GM23248 (cell line): ENCODE measurements at places on chromosomes 6 and 20. TPM values are rescaled to one million over a fixed set of nuclear protein-coding genes. Genes with fewer than 3 reads are reported as not detected.

- no peak overlapping the region for H3K27ac ChIP-seq
- H3K4me1 ChIP-seq = no peaks in the 10 kb centered on the region
- no peaks in the 10 kb centered on the region for H3K27me3 ChIP-seq
Observed at GRCh38 chr20:32648761-32649650, 24.7 kb downstream of the C20orf203 start.

GRCh38 chr20:17023036-17023435 lies 203.8 kb upstream of the PCSK2 start:
- H3K27ac ChIP-seq = no peak overlapping the region
- H3K36me3 ChIP-seq = no peaks in the 10 kb centered on the region
- H3K27me3 ChIP-seq = no peaks in the 10 kb centered on the region
- peaks cover 8% of the 10 kb centered on the region; the same call in 1 of the 2 replicates for H3K4me1 ChIP-seq

- no peaks in the 10 kb centered on the region for H3K27me3 ChIP-seq
- no peak overlapping the region for H3K27ac ChIP-seq
- H3K4me3 ChIP-seq = no peak overlapping the region
- H3K4me1 ChIP-seq = peaks cover 38% of the 10 kb centered on the region
- peak; percentile 40 for DNase-seq
Observed at GRCh38 chr6:2979819-2980464, 8.6 kb upstream of the SERPINB6 start.

- H3K27me3 ChIP-seq = no peaks in the 10 kb centered on the region
- no peak for DNase-seq
Observed at GRCh38 chr6:1554141-1554475, 55.6 kb upstream of the FOXC1 start.

- no peak overlapping the region for H3K4me3 ChIP-seq
- no peaks in the 10 kb centered on the region for H3K36me3 ChIP-seq
- H3K27ac ChIP-seq = no peak overlapping the region
- DNase-seq = peak; percentile 31
- H3K4me1 ChIP-seq = peaks cover 21% of the 10 kb centered on the region
Observed at GRCh38 chr6:90286884-90287488, 9.7 kb downstream of the BACH2 start.

DNA sequence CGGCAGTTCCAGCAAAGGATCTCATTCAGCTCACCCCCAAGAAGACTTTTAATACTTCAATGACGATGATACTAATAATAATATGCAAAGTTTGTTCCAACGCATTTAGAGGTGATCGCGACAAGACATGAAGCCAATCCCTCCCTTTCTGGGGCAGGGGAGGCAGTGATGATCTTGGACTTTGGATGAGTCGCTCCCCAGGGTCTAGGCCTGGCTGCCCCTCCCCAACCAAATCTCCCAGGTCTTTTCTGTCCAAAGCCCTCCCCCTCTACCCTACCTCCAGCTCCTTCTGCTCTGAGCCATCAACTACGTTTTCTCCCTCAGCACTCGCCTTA lies 33.9 kb downstream of the HLA-A start:
- peak overlapping the region; percentile 83 for H3K27ac ChIP-seq
- DNase-seq = no peak
- peak overlapping the region; percentile 75 for H3K4me3 ChIP-seq

DNA sequence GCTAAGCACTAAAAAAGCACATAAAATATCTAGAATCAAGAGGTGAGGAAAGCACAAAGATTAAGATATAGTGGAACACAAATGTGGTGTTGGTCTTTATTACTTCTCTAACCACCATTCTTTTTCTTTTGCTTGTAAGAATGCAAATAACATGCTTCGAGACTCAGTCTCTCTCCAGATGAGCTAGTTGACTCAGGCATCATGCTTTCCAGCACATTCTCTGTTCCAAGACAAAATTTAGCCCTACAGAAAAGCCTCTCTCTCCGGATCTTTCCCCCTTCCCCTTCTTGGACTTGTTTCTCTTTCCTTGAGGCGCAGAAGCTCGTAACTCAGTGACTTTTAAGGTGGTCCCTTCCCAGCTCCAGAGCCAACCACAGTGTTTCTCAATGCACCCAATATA lies 91.0 kb downstream of the FNDC1 start:
- no peaks in the 10 kb centered on the region for H3K36me3 ChIP-seq
- H3K27me3 ChIP-seq = no peaks in the 10 kb centered on the region
- DNase-seq = no peak
- H3K27ac ChIP-seq = no peak overlapping the region
- H3K4me3 ChIP-seq = no peak overlapping the region

GRCh38 chr20:57434390-57434700 lies 43.1 kb downstream of the RBM38 start:
- H3K4me3 ChIP-seq = no peak overlapping the region
- H3K27ac ChIP-seq = no peak overlapping the region
- no peak for DNase-seq
- H3K27me3 ChIP-seq = peaks cover 12% of the 10 kb centered on the region; the same call in 1 of the 2 replicates

DNA sequence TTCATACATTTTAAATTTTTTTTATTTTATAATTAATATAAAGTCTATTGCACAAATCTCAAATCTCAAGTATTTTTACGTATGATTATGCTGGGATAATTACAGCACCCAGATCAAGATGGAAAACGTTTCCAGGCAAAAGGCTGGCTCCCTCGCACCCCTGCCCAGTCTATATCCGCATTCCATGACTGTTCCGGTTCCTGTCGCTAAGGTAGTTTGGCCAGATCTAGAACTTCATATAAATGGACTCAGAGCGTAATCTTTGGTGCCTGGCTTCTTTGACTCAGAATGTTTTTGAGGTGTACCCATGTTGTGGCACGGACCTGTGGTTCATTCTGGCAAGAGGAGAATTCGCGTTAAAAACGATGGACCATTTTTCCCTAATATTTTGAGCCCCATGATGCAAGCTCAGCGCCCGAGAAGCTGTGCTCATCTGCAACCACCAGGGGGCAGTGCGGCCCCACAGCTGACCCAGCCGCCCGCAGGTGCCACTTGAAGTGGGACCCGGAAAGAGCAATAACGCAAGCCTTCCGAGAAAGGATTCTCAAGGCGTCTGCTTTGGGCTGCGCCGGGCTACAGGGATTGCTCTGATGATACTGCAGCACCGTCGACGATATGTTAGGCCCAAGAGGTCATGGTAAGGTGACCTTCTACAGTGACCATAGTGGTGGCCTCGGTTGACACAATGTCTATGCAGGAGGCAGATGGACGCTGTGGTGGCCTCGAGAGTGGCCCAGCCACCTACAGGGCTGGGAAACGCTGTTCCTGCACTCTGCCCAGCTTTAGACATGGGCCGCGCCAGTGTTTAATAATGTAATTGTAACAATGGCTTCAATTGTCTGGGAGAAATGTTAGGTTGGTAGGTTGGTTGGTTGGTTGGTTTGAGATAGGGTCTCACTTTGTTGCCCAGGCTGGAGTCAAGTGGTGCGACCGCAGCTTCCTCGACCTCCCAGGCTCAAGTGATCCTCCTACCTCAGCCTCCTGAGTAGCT lies 160.1 kb downstream of the ZMYND8 start:
- H3K4me3 ChIP-seq = peak overlapping the region; percentile 33; the same call in 1 of the 2 replicates
- H3K27me3 ChIP-seq = no peaks in the 10 kb centered on the region
- no peaks in the 10 kb centered on the region for H3K36me3 ChIP-seq
- DNase-seq = peak; percentile 81
- H3K27ac ChIP-seq = no peak overlapping the region

- no peaks in the 10 kb centered on the region for H3K27me3 ChIP-seq
- DNase-seq = no peak
- no peaks in the 10 kb centered on the region for H3K36me3 ChIP-seq
- H3K27ac ChIP-seq = no peak overlapping the region
- H3K4me1 ChIP-seq = no peaks in the 10 kb centered on the region
Observed at GRCh38 chr6:125451750-125452149, 150.0 kb upstream of the HDDC2 start.

GRCh38 chr6:150745896-150746295 lies 119.6 kb upstream of the MTHFD1L start:
- H3K27ac ChIP-seq = no peak overlapping the region
- H3K4me3 ChIP-seq = no peak overlapping the region
- H3K4me1 ChIP-seq = peaks cover 4% of the 10 kb centered on the region

DNA sequence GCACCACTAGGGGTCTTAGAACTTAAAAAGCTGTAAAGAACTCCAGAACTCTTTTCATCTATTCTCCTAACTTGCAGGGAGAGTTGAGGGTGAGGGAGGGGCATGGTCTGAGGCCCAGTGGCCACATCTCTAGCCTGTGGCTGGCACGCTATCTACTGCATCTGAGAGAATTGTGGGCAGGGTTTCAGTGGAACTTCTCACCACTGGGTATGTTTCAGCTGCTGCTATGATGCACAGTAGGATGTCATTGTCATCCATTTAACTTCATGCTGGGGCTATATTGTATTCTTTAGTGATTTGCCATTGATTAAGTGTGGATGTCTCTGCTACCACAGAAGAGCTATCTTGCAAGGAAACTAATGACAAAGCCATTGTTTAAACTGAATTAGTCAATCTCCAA lies 4.5 kb downstream of the TMEM14A start:
- no peak for DNase-seq
- H3K27ac ChIP-seq = no peak overlapping the region
- 0 out of 2 replicates have a peak, but pooled peaks cover 3% of the 10 kb centered on the region for H3K36me3 ChIP-seq

Gene UFL1
- 25.2 and 25.9 TPM in 2 replicates for total RNA-seq

Gene HTR1E
- not detected in 2 replicates for total RNA-seq

Gene HUS1B
- 0.32 TPM in 1 of 2 replicates, not detected in the other for total RNA-seq

Gene NKX2-2
- total RNA-seq = not detected in 2 replicates

Gene CRYBG1
- total RNA-seq = 6.2 and 8.4 TPM in 2 replicates

Gene ULBP3
- total RNA-seq = 10.1 and 12.6 TPM in 2 replicates

Gene AGER
- total RNA-seq = 0.22 TPM in 1 of 2 replicates, not detected in the other

Gene NFATC2
- 0.11 and 0.51 TPM in 2 replicates for total RNA-seq

Gene CD2AP
- 17.8 and 22.8 TPM in 2 replicates for total RNA-seq
